ENCODE measurements at places on chromosomes 6 and 20.

DNA sequence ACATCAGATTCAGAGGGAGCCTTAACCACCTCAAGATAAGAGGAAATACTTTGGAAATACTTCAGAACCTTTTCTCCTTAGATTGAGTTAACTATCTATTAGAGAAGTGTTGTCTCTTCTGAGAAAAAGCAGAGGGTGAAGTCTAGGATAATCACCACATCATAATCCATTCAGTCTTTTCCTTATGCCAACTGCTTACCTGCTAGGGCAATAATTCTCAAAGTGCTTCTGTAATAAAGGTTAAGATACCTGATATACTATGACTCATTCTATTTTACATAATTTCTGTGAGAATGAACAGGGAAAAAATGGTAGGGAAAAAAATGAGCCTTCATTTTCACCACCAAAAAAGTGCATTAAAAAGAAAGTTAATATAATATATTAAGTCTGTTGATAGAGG lies 70.1 kb upstream of the LOC128125822 start:
- no peak for ATAC-seq

DNA sequence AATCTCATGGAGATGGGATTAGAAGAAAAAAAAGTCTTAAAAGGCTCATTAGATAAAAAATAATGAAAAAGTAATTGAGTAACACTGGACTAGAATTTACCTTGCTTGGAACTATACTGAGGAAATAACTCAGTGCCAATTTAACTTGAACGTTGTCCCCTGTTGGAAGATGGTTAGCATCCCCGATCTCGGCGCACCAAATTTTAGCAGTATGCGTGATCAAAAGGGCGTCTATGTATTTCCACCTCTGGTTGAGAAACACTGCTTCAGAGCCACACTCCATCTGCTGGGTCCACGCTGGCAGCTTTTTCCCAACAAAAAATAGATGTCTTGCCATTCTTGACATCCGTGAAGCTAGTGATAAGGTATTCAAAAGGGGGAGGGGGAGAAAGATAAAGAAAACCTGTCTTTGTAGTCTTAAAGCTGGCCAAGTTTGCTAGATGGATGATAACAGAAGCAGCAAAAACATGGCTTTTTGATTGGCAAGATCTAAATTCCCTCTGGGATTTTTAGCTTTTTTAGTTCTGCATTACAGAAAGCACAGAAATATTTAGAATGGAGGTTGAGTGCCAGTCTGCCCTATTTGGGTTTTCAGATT lies 6.4 kb downstream of the HINT3 start:
- ATAC-seq = no peak

GRCh38 chr6:97136626-97137358 lies 146.2 kb downstream of the MMS22L start:
- ATAC-seq = no peak

GRCh38 chr6:69732640-69733039 lies 64.2 kb downstream of the LMBRD1 start:
- ATAC-seq = peak; percentile 41

GRCh38 chr20:62632575-62633090 lies 9.7 kb upstream of the SLCO4A1 start:
- no peak for ATAC-seq

- ATAC-seq = no peak
Observed at GRCh38 chr6:116072368-116072767, 11.7 kb upstream of the FRK start.

GRCh38 chr6:105748737-105749161 lies 337.4 kb upstream of the PRDM1 start:
- ATAC-seq = no peak

DNA sequence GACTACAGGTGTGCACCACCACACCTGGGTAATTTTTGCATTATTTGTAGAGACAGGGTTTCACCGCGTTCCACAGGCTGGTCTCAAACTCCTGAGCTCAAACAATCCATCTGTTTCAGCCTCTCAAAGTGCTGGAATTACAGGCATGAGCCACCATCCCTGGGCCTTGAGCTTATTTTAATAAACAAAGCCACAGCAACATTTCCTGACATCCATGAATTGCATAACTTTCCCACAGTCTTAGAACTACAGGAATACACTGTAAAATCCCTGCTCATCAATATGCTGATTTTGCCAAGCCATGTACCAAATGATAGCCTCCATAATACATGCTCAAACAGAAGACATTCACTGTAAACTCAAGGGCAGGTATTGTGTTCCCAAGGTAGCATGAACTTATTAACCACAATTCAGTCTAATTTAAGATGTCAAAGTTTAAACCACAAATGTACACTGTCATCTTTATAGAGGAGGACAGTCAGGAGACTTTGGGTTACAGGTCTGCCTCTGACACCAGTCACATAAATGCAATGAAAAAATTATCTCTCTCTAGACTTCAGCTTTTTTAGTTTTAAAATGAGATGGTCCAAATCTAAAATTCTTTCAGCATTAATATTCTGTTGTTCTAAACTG lies 40.0 kb downstream of the NUDT3 start:
- no peak for ATAC-seq

DNA sequence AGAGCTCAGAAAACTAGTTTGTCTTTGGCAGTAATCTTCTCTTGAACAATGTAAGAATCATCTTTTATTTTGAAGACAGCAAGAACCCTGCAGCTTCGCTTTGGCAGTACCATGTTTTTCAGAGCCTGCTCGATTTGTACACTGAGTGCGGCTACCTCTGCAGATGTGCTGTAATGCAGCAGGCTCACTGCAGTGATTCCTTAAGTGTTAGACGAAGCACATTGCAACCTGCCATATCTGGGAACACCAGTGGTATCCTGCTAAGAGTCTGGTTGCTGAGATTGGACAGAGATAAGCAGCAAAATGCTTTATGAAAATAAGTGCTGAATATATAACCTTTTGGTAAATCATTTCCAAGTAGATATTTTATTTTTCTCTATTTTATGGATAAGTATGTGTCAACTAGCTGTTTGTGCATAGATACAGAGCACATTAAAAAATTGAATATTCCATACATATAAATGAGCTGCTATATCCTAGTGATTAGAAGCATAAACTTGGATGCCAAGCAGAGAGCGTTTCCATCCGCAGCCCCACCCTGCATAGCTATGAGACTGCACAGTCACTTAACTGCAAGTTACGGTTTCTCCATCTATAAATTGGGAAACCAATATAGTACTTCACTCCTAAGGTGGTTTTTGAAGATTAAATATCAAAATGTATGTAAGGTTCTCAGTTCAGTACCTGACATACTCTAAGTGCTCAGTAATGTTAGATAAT lies 328.3 kb downstream of the FARS2 start:
- no peak for ATAC-seq

GRCh38 chr6:29527126-29527525 lies 32.4 kb downstream of the UBD start:
- ATAC-seq = no peak

DNA sequence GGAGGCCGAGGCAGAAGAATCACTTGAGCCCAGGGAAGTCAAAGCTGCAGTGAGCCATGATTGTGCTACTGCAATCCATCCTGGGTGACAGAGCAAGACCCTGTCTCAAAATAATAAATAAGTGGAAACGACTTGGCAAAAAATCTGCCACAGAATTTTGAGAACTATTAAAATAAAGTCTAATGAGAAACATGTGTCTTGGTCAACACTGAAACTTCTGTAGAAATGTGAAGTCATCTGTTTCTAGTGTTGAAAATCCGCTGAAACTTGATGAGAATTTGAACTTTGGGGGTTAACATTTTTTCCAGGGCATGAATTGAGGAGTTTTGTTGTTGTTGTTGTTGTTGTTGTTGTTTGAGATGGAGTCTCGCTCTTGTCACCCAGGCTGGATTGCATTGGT lies 29.0 kb upstream of the BCLAF1 start:
- ATAC-seq = no peak

- no peak for ATAC-seq
Observed at GRCh38 chr6:82066991-82067411, 180.5 kb downstream of the IBTK start.

DNA sequence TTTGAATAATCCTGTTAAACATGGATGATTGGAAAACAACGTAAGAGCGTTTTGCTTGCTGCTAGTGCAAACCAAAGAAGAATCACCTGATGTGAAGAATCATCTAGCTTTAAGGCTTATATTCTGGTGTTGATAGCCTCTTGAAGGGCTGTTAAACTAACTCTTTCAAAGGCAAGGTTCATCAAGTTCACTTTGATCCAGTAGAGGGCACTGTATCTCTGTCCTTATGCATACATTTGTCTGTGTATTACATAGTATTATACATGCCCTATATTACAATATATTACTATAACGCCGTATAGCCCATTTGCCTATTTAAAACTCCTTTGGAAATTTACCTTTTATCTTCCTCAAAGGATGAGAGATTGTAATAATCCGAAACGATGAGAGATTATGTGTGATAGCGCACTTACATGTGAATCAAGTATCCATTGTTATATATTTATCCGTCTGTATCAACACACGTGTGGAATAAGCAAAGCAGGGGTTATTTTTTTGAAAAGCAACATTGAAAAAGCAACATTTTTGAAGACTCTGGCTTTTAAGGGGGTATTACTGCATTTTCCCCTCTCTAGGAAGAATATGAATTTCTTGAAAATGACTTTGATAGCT lies 50.8 kb upstream of the NRN1 start:
- no peak for ATAC-seq

DNA sequence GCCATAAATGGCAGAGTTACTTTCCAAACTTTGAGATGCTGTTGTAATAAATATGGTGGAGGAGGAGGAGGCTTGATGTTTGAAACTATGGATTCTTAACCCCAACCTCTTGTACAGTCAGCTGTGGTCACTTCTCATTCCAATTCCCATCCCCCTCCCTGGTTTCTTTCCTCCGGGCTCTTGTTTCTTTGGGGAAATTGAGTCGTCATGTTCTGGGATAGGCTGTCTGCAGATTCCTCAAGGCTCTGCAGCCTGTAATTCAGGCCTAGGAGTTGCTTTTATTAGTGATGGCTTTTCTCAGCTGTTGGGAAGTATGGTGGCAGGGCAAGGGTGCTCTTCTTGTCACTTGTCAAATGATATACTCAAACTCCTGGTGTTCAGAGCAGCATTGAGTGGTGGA lies 2.6 kb downstream of the PTK7 start:
- ATAC-seq = no peak

DNA sequence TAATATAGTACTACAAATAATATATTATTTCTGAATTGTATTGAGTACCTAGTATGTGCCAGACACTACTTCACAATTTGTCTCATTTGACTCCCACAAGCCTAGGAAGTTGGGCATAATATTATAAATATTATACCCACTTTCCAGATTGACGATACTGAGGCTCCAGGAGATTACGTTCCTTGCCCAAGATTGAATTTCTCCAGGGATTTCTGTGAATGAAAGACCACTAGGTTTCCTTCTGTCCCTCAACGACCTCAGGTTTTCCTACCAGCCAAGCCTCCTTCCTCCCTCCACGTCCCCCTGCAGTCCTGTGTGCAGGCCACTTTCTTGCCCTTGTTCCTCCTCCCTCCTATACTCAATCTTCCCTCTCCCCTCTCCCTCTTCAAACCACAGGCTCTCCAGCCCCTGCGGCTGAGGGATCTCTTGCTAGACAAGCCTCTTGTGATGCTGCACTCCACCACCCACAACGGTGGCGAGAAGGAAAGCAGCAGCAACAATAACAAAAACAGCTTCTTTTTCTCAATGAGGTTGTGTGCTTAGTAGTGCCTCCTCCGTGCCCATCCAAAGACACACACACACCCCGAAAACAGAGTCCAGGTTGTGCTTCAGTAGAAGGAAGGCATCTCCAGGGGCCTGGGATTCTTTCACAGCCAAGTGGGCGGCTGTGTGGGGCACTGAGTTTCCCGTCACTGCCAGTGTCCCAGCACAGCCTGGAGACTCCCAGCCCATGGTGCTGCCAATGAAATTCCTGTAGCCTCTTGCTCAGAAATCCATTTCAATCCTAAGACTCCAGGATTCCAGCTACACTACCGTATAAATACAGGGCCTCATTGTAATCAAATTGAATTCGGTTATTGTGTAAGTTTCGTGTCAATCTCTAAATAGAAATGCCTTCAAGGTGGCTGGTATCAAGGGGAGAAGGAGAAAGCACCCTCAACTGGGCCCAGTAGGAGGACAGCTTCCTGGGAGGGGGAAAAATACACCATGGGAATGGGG lies 94.4 kb downstream of the NCR2 start:
- no peak for ATAC-seq

DNA sequence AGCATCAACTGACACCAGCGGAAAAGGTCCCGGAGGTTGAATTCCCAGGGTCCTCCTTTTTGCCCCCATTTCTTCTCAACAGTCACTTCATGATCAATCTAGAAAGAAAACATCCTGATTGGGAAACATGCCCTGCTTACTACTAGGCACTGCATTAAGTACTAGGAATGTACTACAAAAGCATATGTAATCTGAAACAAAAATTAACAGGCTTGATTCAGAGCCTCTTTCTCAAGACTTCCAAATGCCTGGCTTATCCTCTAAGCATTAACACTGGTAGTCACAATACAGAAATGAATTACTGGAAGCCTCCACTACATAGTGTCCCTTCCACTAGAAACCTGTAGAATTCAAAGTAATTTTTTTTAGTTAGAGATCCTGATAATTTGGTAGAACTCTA lies 84.5 kb upstream of the LYRM2 start:
- ATAC-seq = no peak

DNA sequence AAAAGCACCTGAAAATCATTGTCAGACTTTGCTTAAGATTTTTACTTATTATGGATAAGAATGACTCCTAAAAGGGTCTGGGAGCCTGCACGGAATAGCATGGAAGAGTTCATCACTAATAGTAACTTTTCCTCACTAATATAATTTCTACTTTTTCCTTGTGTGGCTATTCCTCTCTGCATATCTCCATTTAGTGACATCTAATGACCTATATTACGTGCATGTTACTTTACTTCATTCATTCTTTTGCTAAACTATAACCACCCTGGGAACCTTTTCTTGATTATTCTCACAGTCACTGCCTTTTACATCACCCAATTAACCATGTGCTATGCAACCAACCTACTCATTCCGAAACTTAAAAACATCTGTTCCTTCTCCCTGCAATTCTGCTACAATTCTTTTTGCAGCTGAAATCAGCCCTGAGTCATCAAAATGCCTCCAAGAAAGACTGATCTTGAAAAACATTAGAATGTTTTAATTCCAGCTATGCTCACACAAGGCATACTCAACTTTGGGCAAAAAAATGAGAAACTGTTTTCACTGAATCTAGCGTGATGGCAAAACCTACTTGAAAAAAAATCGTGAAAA lies 313.3 kb downstream of the RNGTT start:
- no peak for ATAC-seq

- ATAC-seq = no peak
Observed at GRCh38 chr20:62956387-62957135, 4.1 kb downstream of the SLC17A9 start.

- no peak for ATAC-seq
Observed at GRCh38 chr6:118677193-118677592, 25.8 kb upstream of the CEP85L start.

DNA sequence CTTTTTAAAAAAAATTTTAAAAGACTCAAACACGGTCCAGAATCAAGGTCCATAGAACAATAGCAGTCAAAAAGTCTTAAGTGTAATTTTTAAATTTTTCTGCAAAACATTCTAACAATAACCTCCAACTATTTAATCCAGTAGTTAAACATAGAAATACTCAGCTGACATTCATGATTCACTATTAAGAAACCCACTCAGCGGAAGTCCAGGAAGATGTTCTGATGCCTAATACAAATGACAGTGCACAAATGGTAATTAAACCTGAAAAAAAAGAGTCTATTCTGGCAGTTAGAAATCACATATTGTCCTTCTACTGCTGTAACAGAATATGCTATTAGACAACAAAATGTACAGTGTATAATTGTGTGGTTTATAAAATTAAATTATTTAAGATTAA lies 128.2 kb upstream of the BMP5 start:
- ATAC-seq = no peak
